Spinal cord (tissue), 10 donors: ENCODE measurements at places on chromosomes 16 and 17.

DNA sequence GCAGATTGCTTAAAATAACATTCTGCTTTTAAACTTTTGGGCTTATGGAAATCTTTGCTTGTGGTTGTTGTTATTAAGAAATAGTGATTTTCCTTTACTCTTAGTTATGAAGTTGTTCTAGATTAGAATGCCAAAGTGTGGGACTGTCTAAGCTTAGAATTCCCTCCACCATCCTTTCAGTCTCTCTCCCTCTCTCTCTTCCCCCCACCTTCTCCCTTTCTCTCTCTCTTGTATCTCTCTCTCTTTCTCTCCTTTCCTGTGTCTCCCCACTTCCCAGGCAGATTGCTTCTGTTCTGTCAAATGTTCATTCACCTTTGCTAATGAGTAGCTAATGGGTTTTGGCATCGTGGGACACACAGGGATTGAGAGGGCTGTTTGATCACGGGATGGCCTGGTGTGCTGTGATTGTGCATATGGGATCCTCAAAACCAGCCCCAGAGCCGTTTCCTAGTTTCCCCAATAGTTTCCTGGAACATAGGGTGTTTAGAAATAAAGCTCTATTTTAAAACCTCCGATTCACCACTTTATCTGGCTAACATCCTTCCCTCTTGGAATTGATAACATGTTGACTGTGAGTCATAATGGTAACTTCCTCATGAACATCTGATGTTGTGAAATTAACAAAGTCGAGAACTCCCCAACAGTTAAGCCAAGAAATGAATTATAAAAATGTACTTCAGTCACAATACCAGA lies 502.6 kb downstream of the TMEM114 start:
- DNase-seq, result peak; percentile 42

- no peak for DNase-seq
Observed at GRCh38 chr17:17039911-17040310, 2.3 kb upstream of the MPRIP start.

GRCh38 chr17:62628831-62629555 lies 1.5 kb downstream of the MRC2 start:
- peak; percentile 60 for DNase-seq

DNA sequence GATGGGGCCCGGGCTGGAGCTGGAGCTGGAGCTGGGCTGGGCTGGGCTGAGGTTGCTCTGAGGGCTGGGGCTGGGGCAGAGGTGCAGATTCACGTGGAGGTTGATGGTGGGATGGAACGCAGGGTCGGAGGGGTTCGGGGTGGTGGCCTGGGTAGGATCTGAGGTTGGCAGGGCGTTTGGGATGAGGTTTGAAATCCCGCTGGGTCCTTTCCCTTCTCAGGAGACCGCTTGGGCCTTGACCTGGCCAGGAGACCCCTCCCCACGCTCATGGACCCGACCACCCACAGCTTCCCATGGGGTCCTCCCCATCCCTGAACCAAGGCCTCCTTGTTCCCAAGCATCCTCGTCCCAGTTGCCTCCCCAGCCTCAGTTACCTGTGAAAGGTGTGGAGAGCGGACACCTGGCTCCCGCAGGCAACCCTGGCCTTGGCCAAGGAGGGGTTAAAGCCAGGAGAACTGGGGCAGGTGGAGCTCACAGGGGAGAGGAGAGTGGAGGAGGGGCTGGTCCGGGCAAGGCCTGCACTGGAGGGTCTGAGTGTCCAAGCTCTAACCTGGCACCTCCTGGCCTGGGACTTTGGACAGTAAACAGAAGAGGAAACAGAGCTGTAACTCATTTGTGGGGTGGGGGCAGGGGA lies at the start of gene ASGR2:
Gene ASGR2 (minus strand): TSS at position 582 of the 634 bp plus-strand sequence. CDS start 582 bp downstream, outside the sequence.
- DNase-seq, result no peak

DNA sequence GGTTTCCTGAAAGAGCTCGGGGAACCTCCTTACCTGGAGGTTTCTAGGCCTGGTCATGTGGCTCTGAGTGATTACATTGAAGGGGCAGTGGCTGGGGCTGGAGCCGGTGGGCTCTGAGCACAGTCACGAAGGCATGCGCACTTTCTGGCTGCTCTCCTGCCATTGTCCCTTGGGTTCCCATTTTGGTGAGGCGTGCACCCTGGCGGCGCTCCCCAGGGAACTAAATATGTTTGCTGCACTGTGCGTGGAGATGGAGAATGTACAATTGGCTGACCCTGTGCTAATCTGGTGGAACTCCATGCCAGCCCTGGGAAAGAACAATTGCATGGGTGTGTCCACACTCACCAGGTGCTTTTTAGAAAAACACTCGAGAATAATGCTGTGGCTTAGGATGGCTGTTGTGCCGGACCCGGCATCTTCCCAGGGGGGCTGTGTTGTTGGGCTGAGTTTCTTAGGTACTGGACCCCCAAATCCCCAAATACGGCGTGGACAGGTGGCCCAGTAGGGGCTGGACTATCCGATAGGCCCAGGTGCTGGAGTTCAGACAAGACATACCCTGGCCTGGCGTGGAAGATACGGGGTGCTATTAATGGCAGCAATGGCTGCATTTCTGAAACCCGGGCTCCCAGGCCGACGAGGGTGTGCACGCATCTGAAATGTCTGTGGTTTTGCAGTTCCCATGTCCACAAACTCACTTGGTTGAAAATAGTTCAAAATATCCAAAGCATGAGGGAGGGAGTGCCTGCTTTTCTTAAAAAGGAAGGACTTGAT lies 230.5 kb downstream of the SEC14L1 start:
- no peak for DNase-seq

- no peak for DNase-seq
Observed at GRCh38 chr16:47634126-47634525, 173.0 kb downstream of the PHKB start.

GRCh38 chr17:45131616-45132319 lies 547 bp downstream of the PLCD3 start:
- no peak for DNase-seq

DNA sequence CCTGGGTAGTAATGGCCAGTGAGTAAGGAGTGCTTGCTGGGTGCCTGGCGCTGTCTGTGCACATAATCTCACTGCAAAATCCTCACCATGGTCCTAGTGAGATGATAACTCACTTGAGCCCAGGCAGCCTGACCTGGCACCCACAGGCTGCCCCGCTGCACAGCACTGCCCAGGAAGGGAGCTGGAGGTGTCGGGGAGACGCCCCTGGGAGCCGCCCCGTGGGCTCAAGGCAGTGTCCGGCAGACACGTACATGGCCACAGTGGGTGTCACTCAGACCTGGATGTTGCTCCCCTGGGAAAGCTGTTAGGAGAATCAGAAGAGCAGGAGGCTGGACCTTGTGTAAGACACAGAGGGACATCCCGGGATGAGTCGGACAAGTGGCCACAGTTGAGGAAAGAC lies 44.2 kb downstream of the BEAN1 start:
- DNase-seq, result no peak

- no peak for DNase-seq
Observed at GRCh38 chr17:49901460-49902331, 53.8 kb upstream of the TAC4 start.

- DNase-seq, result no peak
Observed at GRCh38 chr17:74520790-74521480, 10.3 kb downstream of the CD300LB start.

- no peak for DNase-seq
Observed at GRCh38 chr17:66494023-66494803, 191.8 kb downstream of the PRKCA start.

DNA sequence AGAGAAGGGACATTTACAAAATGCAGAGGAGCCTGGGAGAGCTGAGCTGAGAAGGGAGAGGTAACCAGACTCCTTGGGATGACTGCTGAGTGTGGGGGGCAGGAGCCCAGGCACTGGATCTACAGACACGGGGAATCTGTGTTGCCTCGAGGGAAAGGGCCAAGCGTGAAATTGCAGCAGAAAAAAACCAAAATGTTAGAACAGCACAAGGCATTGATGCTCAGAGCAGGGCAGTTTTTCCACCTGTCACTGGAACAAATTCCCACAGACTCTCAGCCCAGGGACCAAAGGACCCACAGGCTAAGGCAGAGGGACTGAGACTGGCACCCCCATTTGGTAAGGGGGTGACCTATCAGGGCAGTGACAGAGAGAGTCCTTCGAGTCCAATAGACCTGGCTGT lies 2.0 kb downstream of the PITPNM3 start:
- no peak for DNase-seq

DNA sequence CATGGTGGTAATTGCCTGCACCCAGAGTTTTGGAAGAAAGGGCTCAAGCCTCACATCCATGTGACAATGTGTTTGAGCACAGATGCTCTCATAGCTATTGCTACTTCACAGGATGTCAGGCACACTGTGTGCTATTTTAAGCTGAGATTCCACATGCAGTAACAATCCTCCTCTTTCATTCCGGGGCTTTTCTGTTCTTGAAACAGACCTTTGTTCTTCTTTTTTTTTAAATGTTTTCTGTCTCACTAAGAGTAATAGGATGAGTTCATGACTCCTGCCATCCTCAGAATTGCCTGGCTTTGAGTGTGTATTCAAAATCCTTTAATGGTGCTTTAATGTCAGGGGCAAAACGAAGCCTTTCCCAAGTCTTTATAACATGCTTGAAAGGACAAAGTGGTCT lies 198.9 kb downstream of the ABCC12 start:
- DNase-seq, result peak; percentile 68

DNA sequence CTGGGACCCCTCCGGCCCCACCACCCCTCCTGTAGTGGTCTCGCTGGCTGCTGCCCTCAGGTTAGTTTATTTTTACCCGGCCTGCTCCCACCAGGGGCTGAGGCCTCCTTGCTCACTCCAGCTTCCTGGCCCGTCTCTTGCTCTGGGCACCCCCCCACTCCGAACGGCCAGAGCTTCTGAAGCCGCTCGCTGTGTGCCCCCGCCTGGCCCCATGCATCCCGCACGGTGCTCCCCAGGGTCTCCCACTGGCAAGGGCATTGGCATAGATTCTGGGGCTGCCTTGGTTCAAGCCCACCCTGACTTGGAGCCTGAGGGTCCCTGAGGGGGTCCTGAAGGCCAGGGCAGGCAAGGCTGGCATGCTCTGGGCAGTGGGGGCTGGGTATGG lies 186.4 kb downstream of the SEC14L1 start:
- no peak for DNase-seq

- DNase-seq, result no peak
Observed at GRCh38 chr17:39769974-39770587, 32.3 kb downstream of the GRB7 start.

- no peak for DNase-seq
Observed at GRCh38 chr16:11372829-11373306, 27.6 kb downstream of the RMI2 start.

- DNase-seq, result no peak
Observed at GRCh38 chr17:81511554-81511803, 1.1 kb downstream of the ACTG1 start.

GRCh38 chr17:74687886-74688285 lies 24.8 kb downstream of the CD300LF start:
- DNase-seq, result no peak

- DNase-seq, result no peak
Observed at GRCh38 chr17:49616601-49617131, 41.0 kb downstream of the NXPH3 start.

DNA sequence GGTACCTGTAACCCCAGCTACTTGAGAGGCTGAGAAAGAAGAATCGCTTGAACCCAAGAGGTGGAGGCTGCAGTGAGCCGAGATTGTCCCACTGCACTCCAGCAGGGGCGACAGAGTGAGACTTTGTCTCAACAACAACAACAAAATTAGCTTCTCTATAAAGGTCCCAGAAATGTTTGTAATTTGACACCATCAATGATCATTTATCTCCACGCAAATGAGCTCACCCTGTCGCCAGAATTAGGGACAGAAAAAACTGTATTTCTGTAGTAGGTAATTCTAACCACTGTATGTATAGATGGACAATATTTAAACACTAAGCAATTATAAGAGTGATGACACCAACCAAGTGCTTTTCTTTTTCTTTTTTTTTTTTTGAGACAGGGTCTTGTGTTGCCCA lies 10.7 kb downstream of the C17orf78 start:
- DNase-seq, result no peak

DNA sequence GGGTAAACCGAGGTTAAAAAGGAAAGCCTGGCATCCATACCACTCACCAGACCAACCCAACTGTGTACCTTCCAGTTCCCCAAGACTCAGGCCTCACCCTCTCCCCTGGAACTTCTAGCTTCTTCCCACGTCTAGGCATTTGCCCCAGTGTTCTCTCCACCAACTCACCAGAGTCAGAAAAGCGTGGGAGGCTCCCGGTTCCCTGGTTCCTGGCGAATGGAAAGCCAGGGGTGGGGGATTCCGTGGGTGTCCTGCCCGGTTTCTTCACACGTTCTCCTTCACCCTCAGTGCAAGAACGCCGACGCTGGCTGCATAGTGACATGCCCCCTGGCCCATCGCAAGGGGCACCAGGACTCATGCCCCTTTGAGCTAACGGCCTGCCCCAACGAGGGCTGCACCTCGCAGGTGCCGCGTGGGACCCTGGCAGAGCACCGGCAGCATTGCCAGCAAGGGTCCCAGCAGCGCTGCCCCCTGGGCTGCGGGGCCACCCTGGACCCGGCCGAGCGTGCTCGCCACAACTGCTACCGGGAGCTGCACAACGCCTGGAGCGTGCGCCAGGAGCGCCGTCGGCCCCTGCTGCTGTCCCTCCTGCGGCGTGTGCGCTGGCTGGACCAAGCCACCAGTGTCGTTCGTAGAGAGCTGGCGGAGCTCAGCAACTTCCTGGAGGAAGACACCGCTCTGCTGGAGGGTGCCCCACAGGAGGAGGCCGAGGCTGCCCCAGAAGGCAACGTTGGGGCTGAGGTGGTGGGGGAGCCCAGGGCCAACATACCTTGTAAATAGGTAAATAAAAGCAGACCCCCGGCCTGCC lies 1.7 kb downstream of the RNF151 start:
- no peak for DNase-seq

GRCh38 chr17:19781488-19782458 lies 33.7 kb upstream of the ALDH3A1 start:
- DNase-seq, result no peak

DNA sequence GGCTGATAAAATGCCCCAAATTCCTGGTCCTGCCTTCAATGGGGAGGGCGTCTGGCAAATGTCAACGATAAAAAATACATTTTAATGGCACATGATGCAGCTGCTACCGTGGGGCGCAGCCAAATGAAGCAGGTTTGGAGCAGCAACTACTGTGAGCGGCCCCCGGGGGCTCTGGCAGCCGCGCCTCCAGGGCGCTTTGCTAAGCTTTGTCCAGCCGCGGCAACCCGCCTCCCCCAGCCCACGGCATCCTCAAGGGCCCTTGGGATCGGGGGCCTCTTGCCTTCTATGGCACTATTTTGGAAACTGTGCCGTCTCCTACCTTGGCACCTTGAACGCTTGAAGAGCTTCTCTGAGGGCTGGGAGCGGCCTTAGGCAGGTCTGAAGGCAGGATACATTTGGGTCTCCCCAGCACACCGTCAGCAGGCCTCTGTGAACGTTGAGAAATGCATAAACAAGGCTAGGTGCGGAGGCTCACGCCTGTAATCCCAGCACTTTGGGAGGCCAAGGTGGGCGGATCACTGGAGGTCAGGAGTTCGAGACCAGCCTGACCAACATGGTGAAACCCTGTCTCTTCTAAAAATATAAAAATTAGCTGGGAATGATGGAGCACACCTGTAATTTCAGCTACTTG lies 25.1 kb downstream of the TBX4 start:
- peak; percentile 25 for DNase-seq

DNA sequence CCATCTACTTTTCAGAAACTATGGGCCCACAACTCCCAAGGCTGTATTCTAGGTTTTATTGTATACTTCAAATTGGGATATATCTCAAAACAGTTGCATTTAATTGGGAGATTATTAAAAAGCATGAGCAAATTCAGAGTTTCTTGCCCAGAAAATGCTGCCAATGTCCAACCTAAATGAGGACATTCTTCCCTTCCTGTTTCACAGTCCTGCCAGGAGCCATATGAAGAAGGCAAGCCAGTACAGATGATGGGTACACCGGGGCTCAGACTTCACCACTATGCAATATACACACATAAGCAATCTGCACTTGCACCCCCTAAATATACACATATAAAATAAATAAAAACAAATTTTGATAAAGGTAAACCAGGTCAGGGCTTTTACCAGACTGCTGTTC lies 34.0 kb upstream of the CBLN1 start:
- no peak for DNase-seq
